ENCODE measurements at places on chromosomes 4 and X.

GRCh38 chr4:552019-552418 is 24.1 kb downstream of the TMEM271 start:
- no peak for DNase-seq

GRCh38 chrX:139506333-139506732 is 24.2 kb upstream of the F9 start:
- DNase-seq, result no peak

DNA sequence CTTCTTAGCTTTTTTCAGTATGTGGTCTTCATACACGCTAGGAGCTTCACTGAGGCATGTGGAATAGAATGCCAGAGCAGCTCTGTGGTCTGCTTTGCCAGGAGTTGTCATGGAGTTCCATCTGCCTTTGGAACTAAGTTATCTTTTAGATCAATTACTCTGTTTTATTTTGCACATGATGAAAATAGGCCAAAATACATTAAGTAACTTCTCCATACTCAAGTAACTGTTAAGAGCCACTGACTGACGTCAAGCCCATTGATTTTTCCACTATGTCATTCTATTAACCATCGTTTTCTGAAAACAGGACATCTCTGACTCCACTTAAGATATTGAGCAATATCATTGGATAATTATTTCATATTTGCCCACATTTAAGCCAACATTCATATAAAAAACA is 415.1 kb upstream of the MAD2L1 start:
- no peak for DNase-seq

DNA sequence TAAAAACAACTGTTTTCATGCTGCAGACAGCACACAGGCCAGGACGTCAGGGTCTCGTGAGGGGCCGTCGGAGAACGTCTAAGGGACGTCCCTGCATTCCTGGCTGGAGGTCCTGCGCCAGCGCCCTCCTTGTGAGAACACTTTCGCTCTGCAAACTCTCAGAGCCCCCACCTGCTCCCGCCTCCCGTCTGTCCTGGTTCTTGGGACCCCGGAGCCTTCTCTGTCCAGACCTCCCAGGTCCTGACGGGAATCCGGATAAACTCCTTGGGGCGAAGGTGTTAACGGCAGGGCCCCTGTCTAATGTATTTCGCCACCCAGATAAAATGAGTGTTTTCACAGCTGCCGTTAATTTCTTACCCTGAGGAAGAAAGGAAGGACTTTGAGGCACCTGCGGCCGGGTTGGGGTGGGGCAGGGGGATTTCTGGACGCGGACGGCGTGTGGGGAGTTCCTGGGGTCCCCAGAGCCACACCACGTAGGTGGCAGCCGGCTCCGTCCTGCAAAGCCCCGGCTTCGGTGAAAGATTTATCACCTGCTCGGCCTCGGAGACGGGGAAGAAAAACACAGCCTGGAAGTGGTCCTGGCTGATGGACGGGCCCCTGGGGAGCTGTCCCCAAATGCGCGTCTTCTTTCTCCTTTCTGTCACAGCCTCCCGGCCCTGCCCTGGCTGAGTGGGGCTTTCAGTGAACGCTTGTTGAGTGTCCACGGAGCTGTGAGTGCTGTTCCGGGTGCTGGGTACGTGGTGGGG is 35.1 kb upstream of the PPP2R3B start:
- no peak for DNase-seq

DNA sequence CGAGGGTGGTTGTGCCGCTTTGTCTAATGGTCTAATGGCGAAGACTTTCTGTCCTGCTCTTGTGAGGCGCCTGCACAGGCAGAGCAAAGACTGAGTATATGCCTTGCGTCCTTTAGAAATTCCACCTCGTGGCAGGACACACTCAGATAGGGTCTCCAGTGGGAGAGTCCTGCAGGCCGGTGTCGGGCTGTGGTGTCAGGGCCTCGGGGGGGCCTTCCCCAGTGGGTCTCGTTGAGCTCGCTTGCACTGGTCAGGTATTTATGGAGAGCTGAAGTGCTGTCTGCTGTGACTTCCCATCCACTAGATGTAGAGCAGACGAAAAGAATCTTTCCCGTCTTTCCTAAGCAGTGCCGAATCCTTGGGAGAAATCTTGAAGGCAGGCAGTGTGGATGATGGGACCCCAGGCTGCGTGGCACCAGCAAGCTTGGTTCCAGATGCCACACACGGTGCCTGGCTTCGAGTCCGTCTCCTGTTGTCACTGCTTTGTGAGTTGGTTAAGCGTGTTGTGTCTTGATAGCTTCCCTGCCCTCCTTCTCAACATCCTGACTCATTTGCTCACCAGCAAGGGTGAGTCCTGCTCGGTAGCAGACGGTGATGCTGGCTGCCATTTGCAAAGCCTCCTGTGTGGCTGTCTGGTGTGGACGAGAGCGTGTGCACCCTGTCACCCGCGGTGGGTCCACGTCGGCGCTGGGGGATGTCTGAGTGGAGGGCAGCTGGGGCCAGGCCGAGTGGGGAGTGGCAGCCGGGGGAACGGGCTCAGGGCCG is 20.5 kb downstream of the MAEA start:
- DNase-seq, result no peak

- no peak for DNase-seq
Observed at GRCh38 chr4:125115476-125115875, 199.3 kb upstream of the FAT4 start.

GRCh38 chr4:85446141-85446861 is 28.6 kb upstream of the ARHGAP24 start:
- no peak for DNase-seq

DNA sequence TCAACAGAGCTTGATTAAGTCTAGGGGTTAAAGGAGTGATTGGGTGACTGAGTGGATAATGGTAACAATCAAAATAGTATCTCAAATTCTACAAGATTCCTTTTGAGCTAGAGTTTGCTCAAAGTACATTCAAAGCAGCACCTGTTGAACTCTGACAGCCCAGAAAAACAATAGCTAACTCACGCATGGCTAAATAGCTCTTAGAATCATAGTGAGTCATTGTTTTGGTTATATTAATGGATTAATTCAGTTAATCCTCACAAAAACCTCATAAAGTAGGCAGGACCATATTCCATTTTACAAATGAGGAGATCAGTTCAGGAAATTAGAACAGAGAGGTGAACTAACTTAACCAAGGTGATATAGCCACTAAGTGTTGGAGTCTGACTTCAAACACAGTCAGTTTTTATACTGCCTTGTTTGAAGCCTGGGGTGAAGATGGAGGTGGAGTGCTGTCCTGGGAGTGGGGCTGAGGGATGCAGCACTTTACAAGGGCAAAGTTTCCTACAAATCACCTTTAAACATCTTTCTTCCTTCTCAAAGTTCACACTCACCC is 35.9 kb upstream of the PPM1K start:
- DNase-seq, result peak; percentile 45

DNA sequence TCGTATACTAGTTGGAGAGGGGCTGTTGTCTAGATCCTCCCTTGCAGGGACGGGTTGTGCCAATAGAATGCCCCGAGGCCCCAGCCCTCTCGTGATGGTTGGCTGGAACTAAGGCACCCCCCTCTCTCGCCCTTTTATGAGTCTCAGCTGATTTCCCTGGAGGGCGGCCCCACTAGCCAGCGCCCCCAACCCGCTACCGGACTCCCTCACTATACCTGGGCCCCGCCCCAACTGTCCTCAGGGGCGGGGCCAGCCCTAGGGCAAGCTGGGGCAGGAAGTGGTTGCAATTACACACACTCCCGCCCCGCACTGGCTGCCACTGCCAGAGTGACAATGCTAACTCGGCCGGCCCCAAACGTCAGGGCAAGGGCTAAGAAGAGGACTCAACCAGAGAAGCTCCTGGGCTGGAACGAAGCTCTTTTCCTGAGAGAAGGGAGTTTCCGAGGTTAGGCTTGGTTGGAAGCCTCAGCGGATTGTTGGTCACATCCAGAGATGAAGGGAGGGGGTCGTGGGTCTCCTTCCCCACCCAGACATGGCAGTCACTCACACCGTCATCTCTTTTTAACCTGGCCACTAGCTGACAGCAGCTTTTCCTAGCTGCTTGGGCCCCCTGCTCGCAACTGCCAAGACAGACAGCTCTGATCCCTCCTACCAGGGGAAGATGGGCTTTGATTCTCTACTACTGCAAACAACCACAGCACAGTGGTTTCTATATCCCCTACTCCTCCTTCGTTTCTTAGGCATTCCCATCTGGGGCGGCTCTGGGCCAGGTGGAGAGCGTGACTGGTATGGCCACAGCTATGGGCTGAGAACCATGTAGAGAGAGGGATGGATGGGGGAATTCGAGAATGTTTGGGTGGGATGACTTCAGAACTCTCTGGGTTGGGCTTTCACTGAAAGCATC is 21.0 kb upstream of the BCORL1 start:
- DNase-seq, result peak; percentile 85

GRCh38 chr4:182486881-182487280 is 243.7 kb downstream of the TENM3 start:
- DNase-seq, result peak; percentile 43

DNA sequence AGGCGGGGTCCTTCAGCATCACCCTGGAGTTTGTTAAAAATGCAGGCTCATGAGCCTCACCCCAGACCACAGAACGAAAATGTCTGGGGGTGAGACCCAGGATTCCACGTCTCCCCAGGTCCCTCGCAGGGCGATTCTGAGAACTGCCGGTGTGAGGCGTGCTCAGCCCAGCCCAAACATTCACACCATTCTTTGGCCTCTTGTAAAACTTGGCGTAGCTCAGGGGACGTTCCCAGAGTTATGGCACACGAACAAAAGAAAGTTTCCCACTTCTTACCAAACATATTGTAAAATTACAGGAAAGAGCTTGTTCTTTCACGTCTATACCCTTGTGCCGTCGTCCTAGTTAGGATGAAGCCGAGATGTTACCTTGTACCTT is 12.9 kb downstream of the CD99 start:
- DNase-seq, result no peak

DNA sequence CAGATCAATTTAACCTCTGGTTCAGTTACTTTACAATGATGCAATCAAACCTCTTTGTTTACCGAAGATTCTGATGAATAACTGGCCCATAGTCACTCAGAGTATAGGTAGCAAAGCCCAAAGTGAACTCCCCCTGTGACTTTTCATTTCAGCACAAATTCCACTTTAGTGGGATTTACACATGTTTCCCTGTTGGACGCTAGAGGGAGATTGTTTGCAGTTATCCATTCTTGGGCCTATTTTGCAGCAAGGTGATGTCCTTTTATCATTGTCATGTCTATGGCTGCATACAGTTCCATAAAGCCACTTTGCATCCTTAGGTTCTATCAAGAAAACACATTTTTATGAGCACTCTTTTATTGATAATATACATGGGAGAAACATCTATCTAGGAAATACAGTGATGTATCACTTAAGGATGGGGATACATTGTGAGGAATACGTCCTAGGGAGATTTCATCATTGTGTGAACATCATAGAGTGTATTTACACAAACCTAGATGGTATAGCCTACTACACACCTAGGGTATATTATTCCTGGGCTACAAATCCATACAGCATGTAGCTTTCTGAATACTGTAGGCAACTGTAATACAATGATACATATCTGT is 14.5 kb upstream of the DKK2 start:
- DNase-seq, result no peak

DNA sequence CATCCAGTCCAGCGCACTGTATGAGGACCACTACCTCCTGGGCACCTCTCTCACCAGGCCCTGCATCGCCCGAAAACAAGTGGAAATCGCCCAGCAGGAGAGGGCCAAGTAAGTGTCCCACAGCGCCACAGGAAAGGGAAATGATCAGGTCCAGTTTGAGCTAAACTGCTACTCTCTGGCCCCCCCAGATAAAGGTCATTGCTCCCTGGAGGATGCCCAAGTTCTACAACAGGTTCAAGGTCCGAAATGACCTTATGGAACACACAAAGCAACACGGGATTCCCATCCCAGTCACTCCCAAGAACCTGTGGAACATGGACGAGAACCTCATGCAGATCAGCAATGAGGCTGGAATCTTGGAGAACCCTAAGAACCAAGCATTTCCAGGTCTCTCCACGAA is 104.1 kb downstream of the PLS3 start:
- no peak for DNase-seq

GRCh38 chrX:129239371-129239770 is 283.9 kb downstream of the SMARCA1 start:
- no peak for DNase-seq

DNA sequence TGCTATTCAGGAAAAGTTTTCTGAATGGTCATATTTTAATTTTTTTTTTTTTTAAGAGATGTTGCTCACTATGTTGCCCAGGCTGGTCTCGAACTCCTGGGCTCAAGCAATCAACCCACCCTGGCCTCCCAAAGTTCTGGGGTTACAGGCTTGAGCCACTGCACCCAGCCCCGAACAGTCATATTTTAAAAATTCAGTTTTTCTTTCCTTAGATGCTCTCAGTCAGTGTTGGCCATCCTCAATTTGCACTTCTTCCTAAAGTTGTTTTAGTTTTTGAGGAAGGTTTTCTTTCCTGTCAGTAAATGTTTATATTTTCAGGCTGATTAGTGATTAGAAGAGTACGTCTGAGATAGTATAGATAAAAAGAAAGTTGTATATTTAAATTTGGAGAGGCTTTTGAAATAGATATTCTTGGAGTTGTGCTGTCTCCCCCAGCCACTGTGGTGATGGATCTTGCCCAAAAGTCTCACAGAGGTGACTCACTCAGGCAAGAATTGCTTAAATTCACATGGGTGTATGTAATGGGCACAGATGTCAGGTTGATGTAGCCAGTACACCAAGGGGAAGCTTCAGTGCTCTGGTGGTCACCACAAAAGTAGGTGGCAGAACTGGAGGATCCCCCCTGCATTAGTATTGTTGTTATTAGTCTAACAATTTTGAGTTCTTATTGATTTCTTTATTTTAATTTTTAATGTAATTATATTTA is 72.2 kb upstream of the ELOVL6 start:
- DNase-seq, result no peak

- DNase-seq, result no peak
Observed at GRCh38 chr4:85701861-85702321, 226.9 kb downstream of the ARHGAP24 start.

DNA sequence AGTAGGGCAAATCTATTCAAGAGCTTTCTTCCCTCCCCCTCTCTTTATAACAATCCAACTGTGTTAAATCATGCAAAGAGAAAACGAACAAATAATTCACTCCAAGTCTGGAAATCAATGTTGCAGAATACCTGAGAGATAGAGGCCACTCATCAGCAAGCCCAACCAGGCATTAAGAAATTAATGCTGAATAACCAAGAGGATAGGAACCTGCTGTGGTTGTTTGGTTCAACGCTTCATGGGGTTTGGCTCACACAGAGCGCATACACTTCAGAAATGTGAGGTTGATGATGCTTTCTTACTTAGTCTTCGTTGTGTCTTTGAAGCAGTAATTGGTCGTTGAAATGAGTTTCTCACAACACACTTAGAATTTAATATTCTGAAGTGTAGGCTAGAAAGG is 1540.0 kb upstream of the PABPC4L start:
- no peak for DNase-seq

GRCh38 chrX:16005917-16006316 is 117.4 kb upstream of the GRPR start:
- no peak for DNase-seq

DNA sequence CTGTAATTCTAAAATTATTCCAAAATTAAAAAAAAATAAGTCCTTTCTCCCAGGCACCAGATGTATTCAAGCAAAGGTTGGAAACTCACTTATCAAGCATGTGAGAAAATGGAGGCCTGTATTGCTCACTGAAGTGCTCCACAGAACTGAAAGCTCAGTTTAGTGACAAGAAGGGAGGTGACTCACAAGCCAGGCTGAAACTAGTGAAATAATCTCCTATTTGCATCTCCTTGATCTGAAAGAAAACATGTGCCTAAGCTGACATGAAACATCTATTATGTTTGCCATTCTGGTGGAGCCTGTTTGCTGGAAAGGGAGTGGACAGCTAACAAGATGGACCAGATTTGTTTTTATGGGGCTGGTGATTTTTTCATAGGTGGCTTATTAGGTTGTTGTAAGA is 54.0 kb upstream of the AMELX start:
- peak; percentile 43 for DNase-seq

Measured in large intestine (tissue), 12 donors.